ENCODE measurements at places on chromosomes 7 and 10. TPM values are rescaled to one million over a fixed set of nuclear protein-coding genes. Genes with fewer than 3 reads are reported as not detected.
A peak's percentile ranks its signal among the peaks of the same experiment; 100 is the strongest.

SPDYE11 gene
- not detected for total RNA-seq

GRCh38 chr10:71263376-71263775 lies 51.0 kb downstream of the UNC5B start:
- DNase-seq, result no peak

DNA sequence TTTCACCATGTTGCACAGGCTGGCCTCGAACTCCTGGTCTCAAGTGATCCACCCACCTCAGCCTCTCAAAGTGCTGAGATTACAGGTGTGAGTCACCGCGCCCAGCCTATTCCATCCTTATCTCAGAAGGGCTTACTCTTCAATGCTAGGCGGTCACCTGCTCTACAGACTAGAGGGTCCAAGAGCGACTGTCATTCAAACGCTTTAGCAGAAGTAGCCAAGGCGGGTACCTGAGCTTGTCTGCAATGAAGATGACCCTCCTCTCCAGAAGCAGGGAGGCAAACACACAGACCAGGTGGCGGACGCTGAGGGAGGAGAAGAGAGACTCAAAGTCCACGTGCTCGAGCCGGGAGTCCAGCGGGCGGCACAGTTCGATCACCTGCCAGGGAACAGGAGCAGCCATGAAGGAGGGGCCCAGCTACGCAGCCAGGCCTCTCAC lies 65.1 kb upstream of the MKRN1 start:
- DNase-seq, result no peak

- DNase-seq, result no peak
Observed at GRCh38 chr7:100895701-100895955, at the start of gene ACHE. TSS of gene ACHE (minus strand) at chr7:100895888. CDS start at chr7:100894232, 1,656 bp downstream.

ASB10 gene
- not detected for total RNA-seq

- no peak for DNase-seq
Observed at GRCh38 chr7:131197920-131198615, 129.6 kb upstream of the MKLN1 start.

LIPM gene
- total RNA-seq, result not detected

GRCh38 chr7:38753347-38753746 lies 122.2 kb upstream of the AMPH start:
- no peak for DNase-seq

GRCh38 chr7:79317728-79318127 lies 135.7 kb downstream of the MAGI2 start:
- DNase-seq, result peak; percentile 45

DNA sequence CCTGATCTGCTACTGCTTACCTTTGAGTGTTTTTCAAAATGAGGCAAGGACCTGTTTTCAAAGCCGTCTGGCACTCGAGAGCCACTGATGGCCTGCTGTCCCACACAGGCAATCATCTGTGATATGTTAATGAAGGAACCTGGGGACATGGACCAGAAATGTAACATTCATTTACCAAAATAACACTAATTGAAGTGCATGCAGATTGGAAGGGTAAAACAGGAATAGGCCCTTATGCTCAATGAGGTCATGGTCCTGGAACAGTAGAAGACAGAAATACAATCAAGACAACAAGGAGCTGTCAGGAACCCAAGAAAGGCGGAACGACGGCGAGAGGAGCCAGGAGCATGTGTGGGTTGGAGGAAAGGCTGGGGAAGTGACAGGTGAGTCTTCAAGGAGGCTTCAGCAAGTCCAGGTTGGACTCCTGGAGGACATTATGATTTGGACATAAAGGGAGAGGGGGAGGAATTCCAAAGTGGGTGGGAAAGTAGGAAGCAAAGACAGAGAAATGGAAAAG lies 28.3 kb downstream of the POLR3A start:
- DNase-seq, result no peak

- no peak for DNase-seq
Observed at GRCh38 chr7:20218279-20218678, 1.1 kb upstream of the MACC1 start.

DNA sequence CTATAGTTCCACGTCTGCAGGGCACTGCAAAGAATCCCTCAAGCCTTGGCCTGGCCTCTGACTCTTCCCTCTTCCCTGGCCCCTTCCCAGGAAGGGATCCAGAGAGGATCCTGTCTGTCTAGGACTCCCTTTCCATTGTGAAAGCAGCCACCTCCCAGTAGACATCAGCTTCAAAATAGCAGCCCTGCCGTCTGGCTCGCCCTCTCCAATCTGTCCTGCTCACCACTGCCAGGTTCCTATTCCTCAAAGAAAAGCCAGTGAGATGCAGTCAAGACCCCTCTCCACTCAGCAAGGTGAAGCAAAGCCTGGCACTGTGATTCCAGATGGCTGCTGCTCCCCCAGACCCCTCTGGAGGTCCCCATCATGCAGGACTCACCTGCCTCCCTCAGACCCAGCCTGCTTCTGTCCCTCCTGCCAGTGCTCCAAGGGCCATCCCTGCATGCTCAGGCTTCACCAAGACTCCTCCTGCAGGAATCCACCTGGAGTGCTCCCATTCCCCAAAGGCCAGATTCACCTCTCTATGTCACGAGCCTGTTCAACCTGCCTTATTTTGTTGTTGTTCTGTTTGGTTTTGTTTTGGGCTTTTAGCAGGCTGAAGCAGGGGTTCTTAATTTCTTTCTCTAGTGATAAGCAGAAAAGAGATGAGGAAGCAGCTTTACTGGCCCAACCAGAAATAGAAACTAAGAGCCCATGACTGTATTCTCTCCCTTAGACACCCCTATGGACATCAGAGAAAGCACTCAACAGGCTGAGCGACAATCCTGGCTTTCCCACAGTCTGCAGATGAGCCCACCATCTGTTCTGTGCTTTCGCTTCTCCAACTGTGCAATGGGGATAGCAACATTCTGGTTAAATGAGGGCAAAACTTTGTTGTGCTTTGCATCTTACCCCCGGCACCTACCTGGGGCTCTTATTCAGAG lies 305.1 kb downstream of the GRID1 start:
- DNase-seq, result no peak

GRCh38 chr10:124007102-124007772 lies 86.2 kb downstream of the CHST15 start:
- peak; percentile 19 for DNase-seq

DNA sequence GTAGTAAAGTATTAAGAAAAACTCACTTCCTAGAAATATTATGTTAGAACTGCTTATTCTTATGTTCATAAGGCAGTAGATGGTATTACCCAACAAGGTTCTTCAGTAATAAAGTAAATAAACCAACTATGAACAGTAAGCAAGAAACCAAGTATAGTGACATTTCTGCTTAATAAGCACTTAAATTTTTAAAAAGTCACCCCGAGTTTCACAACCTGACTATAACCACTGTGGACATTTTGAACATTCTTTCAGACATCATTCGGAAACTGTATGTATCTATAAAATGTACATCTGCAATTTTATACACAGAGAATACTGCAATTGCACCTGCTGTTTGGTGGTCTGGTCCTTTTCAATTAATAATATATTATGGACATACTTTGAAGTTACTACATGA lies 1073.6 kb downstream of the XPNPEP1 start:
- DNase-seq, result no peak

DNA sequence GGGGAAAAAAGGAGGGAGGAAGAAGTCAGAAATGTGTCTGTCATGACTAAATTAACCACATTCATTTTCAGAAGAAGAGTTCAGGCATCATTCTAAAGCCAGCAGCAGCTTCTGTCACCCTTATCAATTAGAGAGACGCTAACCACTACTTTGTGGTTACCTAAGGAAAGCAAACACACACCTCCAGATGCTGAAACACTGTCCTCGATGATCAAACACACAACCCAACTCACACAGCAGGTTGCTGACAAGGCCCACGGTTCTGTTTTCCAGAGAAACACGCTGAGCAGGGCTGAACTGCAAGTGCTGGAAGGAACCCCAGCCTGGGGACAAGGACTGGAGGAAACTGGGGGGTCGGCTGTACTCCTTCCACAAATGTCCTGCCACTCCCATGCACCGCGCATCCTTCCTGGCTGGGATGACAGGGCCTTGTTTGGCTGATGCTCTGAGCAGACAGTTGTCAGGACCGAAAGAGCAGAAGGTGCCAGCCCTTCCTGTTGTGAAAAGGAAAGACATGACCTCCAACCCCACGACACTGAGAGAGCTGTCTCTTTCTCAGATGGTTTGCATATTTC lies 36.6 kb downstream of the PRKCQ start:
- DNase-seq, result no peak

GRCh38 chr7:136883046-136883445 lies 14.6 kb downstream of the CHRM2 start:
- no peak for DNase-seq

DNA sequence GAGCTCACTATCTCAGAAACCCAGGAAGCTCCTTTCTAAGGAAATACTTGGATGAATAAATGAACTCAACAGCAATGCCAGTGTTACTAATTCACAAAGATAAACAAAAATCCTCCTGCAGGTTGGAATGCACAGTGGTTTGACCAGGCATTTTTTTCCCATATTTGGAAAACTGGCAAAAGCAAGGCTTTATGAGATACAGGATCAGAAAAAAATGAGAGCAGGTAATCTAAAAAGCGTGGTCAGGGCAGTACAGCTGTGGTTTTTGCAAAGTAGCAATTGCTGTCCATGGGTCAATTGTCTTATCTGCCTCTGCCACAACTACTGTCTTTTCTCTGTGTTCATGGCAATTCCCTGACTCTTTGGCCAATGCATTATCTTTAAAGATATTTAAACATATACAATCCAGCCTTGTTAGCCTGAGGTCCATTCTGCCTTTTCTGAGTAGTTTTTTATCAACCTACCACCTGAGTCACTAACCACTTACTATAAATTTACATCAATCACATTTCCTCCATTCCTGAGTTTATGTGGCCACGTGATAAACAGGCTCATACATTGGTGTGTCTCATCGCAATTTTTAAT lies 564.5 kb upstream of the IGFBP3 start:
- no peak for DNase-seq

DNA sequence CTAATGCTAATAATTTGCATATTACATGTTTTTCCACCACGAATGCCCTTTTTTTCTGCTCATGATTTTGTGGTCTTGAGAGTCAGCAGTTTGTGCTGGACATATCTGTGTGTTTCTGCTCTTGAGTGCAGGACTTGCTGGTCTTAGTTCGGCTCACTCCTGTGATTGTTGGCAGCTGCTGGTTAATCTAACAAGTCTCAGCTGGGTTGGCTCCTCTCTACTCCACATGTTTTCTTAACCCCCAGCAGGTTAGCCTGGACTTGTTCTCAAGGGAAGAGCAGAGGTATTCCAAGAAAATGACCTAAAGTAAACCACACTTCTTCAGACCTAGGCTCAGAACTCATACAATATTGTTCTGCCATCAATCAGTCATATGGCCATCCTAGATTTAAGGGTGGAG lies 1238.9 kb downstream of the XPNPEP1 start:
- no peak for DNase-seq

DNA sequence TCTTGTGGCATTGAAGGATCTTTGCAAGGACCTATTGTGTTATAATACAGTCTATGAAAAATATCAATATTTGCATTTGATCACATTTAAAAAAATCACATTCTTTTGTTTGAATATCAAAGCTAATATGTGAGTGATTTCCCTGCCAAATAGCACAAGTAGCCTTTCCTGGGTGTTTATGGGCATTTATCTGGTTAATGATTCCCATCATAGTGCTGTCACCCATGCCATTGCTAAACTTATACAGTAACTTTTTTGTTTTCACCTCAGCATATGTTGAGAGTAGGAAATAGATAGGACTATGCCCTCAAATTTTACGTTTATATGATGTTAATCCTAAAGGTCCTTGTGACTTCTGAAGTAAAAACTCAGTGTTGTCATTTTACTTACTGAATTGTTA lies 136.9 kb downstream of the CFTR start:
- no peak for DNase-seq

DNA sequence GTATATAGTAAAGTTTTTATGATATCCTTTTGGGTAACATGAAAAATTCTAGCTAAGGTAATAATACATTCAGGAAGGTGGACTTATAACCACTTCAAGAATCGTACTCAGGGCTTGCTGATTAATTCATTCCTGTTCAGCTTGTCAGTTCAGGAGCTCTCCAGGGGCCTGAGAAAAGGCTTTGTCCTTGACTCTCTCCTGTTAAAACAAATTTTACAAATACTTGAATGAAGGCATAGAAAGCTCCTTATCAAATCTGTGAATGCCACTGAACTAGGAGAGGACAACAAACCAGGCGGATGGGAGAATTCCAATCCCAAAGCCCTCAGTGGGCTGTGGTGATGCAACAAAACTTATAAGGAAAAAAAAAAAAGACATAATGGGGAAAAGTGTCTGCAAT lies 354.5 kb upstream of the ZMIZ1 start:
- DNase-seq, result no peak

ELMO1 gene
- 7.8 TPM for total RNA-seq

DNA sequence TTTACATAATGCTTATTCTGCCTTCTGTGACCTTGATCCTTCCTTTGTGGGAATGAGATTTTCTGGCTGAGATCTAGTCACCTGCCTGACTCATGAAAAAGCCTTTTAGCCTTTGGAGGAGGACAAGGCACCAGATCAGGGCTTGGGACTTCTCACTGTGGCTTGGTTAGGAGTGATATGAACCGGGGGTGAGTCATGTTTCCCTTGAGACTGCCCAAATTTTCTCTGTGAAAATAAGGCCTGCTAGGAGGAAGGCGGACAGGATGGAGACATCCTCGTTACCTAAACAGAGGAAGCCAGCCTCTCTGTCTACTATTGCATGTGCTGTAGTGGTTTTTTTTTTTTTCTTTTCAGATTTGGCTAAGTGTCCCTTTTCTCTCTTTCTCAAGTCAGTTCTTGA lies 57.8 kb downstream of the EVX1 start:
- DNase-seq, result no peak

- DNase-seq, result no peak
Observed at GRCh38 chr7:151869968-151870918, 6.7 kb downstream of the PRKAG2 start.

GJD4 gene
- not detected for total RNA-seq

MLLT10 gene
- total RNA-seq, result 72.3 TPM
